Hematopoietic multipotent progenitor cell (in vitro differentiated cells): ENCODE measurements at places on chromosomes 12 and 14.

DNA sequence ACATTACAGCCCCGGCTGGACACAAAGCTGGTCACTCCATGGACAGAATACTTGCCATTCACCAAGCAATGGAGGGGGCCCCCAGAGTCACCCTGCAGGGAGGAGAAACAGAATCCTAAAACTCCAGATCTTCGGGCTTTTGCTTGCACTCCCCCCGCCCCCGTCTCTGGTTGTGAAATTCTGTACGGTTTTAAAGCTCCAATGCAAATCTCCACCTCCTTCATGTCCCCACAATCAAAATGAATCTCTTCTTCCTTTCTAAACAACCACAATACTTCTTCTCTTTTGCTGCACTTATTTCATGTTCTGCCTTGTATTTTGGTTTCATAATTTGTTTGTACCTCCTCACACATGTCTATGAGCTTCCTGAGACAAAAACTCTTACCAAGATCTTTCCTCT is 5.8 kb upstream of the BIN2 start:
- no peak for DNase-seq

DNA sequence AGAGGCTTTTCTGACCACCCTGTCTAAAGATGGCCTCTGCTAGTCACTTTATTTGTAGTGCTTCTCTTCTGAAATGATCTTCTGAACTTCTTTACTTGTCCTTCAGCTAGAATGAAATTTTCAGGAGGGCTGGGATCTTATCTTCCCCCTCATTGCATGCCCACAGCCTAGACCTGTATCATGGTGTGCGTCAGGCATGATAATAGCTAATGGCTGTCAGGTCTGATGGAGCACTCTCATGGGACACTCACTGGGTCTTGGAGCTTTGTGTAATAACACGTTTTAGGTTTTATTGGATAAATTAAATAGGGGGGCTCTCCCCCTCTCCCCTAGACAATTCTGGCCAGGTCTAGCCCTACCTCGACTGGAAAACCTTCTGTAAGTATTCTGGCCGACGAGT is 97.1 kb upstream of the NRXN3 start:
- no peak for DNase-seq

- DNase-seq, result no peak
Observed at GRCh38 chr12:110176745-110177144, 52.6 kb downstream of the IFT81 start.

DNA sequence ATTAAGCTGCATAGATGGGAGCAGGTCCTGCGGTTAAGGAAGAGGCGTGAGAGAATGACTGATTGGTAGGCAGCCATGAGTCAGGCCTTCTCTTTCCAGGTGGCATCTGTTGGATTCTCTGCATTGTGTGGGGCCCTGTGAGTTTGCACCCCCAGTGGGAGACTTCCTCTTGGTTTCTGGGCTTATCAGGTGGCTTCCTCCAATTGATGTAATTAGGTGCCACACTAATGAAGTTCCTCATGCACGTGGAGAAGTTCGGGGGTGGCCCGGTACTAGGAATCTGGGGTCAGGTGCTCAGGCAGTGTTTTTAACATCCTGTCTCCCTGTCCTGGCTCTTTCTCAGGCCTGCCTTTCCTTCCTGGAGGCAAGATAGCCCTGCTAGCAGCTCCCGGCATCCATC is 765.1 kb upstream of the TMEM132C start:
- DNase-seq, result no peak

DNA sequence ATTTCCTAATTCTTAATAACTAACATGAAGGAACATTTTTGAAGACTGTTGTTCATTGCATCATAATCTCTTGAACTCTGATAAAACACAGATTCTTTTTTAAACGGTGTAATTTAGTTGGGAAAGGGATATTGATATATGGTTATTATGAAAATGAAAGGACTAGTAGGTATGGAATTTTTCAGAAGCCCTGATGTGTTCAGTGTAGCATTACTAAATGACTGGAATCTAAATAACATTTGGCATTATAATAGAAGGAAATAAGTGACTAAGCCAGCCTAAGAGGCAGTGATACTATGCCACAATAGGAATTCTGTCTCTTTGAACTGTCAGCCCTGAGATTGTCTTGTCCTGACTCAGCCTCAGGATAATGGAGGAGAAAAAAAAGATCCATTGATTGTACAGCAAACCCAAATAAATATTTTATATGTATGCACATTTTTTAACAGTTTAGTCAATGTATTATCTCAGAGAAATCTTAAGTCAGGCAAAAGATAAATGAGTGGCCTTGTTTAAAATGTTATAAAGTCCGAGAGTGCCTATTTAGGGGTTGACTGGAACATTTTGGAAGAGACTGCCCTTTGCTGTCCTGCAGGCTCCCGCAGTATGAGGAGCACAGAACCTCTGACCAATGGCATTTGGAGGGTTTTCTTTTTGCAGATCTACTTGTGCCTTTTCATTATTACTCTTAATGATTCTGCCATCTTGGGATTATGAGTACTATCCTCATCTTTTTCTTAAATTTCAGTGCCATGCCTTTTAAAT is 271.2 kb downstream of the EGLN3 start:
- DNase-seq, result no peak

GRCh38 chr12:17301544-17301943 is 695.6 kb upstream of the LMO3 start:
- no peak for DNase-seq

- no peak for DNase-seq
Observed at GRCh38 chr12:104025771-104026170, 24.2 kb downstream of the GLT8D2 start.

DNA sequence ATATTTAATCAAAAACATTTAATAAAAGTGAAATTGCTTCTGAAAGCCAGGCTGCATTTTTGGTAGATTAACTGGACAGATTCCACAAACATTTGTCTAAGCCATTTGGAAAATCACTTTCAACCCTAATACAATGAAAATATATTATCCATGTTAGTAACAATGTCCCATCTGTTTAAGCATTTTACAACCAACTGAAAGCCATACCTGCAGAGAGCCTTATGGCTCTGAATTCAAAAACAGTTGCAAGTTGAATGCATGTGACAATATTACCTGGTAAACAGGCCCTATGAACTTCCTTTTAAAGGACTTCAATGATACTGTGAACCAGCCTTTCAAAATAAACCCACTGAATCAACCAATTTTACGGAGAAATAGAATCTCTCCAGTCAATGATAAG is 468.1 kb downstream of the BTG1 start:
- DNase-seq, result no peak

GRCh38 chr12:119157978-119158377 is 20.8 kb upstream of the HSPB8 start:
- DNase-seq, result no peak

DNA sequence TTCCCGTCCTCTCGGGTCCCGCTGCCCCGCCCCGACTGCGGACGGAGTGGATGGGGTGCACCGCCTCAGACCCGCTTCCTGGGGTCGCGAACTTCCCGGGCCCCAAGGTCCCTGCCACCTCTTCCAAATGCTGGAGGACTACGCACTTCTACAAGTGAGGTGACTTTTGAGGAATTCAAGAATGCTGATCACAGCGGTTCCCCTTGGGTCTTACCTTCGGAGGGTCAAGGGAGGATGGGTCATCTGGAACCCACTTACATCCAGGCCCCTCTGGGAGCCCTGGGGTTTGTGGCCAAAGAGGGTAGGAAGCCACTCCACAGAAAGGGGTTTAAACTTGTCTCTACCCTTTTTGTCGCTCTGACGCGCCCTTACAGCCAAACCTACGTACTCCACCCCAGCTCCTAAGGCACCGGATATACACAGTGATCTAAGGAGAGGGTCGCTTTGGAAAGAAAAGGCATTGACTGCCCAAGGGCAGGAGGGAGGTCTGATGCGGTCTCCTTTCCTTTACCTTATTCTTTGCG is 532 bp upstream of the PRKD1 start:
- DNase-seq, result no peak

DNA sequence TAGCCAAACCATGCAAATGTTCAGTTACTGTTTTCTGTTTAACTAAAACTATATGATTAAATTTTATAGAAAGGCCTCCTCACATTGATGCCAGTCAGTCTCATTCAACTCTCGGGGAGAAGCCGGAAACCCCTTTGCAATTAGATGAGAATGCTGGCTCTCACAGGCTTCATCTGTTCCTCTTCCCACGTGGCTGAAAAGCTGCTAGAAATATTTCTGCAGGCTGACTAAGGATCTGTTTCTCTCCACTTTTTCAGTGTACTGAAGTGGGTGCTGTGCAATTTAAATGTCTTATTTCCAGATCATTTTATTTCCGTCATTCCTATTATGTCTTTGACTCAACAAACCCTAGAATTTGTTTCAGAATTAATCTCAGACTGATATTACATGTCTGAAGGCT is 17.4 kb upstream of the KCNH3 start:
- DNase-seq, result no peak

- no peak for DNase-seq
Observed at GRCh38 chr14:38243696-38244240, 12.1 kb downstream of the CLEC14A start.
